ENCODE measurements at places on chromosomes 3 and 15. TPM values are rescaled to one million over a fixed set of nuclear protein-coding genes. Genes with fewer than 3 reads are reported as not detected.

DNA sequence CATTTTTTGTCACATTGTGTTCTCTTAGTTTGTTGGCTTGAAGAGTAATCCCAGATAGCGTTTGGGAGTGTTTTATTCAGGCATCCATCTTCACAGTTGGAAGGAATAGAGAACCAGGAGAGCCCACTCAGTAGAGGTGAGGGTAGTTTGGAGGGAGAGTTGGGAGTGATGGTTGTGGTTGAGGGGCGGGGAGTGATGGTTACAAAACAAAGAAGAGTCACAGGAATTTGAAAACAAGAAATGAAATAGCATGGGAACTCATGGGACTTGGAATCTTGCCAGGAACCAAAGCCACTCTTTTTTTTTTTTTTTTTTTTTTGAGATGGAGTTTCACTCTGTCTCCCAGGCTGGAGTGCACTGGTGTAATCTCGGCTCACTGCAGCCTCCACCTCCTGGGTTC is 36.3 kb downstream of the DUT start:
- no peak for DNase-seq

DNA sequence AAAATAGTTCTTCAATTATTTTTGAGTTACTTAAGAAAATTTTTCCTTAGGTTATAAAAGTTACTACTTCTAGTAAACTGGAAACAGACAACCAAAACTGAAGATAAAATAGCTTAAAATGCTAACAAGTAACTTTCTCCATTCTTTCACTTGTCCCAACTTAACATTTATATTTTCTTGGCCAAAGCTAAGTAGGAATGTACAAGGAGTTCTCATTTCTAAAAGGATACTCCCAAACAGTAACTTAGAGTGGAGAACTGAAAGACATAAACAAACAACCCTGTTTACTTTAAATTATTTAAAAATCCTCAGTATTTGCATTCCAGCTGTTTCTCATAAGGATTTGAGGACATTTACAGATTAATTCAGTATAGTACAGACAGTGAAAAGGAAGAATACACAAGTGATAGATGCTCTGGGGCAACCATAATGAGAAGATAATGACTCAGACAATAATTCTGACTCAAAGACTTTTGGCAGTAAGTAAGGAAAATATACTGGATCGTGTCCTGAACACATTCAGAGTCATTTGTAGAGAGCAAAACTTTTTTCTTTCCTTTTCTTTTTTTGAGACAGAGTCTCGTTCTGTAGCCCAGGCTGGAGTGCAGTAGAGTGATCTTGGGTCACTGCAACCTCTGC is 29.2 kb upstream of the ANXA2 start:
- DNase-seq, result no peak

DNA sequence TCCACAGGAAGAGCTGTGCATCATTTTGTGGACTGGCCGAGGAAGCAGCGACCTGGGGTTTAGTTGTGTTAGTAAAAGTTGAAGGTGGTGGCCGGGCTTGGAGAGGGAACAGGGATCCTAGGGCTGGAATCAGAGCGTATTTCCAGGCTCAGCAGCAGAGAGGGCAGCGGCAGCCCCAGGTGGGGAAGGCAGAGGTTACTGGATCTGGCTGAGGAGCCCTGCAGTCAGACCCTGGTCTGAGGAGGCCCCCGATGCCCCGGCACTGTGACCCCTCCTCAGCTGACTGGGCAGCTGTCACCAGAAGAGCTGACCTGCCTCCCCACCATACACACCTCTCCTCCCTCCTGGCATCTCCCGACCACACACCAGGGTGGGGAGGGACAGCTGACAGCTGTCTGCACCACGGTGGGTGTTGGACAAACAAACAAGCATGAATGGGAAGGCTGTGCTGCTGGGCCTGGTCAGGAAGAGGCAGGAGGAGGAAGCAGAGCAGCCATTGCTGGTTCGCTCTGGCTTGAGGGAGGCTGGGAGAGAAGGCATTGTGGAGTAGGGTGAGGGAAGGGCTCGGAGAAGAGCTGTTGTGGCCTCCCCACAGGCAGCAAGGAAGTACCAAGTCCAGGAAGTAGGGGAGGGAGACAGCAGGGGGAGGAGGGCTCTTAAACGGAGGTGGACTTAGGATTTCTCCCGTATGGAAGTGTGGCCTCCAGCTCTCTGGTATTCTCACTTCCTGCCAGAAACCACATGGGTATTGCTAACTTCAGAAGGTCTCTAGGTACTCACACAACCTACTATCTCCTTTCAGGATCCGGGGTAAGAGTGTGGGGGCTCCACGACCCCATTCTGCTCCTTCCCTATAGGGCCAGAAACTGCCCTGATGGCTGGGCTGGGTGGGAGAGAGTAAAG is 49.5 kb upstream of the HACD2 start:
- DNase-seq, result no peak

Gene AQR
- total RNA-seq, result 48.5 TPM

Gene HRG
- total RNA-seq, result not detected

DNA sequence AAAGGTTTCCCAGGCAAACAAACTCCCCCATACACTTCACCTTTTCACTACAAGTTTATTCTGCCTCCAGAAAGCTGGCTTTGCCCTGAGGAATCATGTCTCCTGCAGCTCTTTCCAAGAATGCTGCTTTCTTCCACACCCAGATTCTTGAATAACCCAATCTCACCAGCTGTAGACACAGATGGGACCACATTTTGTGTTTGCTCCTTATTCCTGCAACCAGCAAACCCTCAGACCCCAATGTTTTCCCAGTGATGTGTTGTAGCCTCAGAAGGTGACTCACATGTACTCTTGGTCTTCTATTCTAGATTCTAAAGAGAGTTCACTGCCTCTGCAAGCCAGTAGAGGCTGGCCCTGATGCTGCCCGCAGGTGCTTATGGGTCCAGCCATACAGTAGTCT is 23.6 kb upstream of the TRIM59 start:
- no peak for DNase-seq
